ENCODE measurements at places on chromosomes 2 and 18.

DNA sequence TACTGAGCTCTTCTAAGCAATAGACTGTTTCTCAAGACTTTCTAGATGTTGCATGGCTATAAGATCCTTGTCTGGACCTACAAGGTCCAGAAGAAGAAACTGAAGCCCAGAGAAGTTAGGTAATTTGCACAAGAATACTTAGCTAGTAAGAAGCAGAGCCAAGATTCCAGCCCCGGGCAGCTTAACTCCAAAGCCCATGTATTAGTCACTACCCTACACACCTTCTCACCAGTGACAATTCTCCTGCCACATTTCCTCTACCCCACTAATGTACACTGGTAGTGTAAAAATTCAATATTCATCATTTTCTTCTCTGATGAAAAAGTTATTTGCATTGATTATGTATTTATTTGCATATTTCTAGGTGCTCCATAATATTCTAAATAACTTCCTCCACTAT is 95.5 kb upstream of the CREB1 start:
- DNase-seq, result no peak

GRCh38 chr18:51739044-51739666 is 541.7 kb upstream of the MEX3C start:
- DNase-seq, result no peak

- no peak for DNase-seq
Observed at GRCh38 chr18:52200921-52201663, 138.9 kb upstream of the DCC start.

DNA sequence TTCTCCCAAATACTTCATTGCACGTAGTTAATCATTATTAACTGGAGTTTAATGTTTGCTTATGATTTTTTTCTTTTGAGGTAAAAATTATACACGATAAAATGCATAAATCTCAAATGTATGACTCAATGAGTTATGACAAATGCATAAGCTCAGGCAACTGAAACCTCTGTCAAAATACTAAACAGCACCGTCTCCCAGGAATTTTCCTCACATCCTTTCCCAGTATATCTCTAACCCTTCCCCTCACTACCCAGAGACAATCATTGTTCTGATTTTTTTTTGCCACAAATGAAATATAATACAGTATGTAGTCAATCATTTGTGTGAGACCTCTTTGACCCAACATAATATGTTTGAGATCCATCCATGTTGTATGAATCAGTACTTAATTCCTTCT is 606.5 kb downstream of the CPS1 start:
- no peak for DNase-seq

- peak; percentile 34 for DNase-seq
Observed at GRCh38 chr2:239326831-239327535, 73.8 kb downstream of the HDAC4 start.

GRCh38 chr2:154484338-154485099 is 214.0 kb upstream of the KCNJ3 start:
- no peak for DNase-seq

DNA sequence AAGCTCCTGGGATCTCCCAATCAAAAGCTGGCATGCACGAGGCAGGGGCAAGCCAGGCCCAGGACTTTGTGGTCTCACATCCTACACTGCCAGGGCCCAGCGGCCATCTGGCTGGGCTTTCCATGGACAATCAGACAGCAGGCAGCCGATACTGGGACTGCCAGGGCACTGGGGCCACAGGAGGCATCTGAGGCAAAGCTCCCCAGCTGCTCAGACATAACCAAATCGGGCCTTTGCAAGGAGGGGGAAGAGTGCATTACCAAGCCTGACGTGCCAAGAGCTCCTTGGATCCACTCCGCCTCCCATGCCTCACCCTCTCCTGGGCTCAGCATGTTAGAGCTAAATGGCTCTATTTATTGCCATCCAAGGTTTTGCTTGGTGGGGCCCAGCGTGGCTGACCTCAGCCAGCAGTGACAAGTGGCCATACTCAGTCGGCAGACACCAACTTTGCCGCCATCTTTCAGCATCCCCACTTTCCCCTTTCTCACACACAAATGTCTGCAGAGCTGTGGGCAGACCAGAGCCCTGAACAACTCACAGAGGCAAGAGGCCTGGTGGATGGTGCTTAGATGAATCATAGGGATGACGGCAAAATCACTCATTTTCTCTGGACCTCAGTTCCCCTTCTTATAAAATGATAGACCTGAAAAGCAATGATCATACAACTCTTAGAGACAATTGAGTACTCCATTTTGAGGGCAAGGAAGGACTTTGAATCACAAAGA is 200.8 kb downstream of the TTC32 start:
- DNase-seq, result no peak

DNA sequence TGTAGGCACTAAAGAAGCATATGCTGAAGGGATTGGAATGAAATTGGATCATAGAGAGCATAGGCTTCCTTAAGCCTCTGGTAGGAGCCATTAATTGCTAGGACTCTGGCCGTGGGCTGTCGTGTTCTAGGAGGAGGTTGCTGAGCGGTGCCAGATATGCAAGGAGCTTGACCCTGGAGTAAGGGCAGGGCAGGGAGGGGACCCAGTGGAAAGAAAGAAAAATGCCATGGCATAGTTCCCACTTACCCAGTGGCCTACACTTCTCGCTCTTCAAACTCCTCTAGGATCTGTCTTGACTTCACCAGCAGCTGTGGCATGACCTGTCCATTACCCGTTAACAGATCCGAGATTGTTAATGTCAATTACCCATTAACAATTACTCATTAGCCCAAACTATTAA is 53.1 kb downstream of the NEURL3 start:
- no peak for DNase-seq

Measured in stimulated activated CD8-positive, alpha-beta memory T cell treated with anti-CD3 and anti-CD28 coated beads, Interleukin-7, amount 100 ng/mL, for 1 hour (primary cell).